ENCODE measurements at places on chromosomes 7 and 10.

DNA sequence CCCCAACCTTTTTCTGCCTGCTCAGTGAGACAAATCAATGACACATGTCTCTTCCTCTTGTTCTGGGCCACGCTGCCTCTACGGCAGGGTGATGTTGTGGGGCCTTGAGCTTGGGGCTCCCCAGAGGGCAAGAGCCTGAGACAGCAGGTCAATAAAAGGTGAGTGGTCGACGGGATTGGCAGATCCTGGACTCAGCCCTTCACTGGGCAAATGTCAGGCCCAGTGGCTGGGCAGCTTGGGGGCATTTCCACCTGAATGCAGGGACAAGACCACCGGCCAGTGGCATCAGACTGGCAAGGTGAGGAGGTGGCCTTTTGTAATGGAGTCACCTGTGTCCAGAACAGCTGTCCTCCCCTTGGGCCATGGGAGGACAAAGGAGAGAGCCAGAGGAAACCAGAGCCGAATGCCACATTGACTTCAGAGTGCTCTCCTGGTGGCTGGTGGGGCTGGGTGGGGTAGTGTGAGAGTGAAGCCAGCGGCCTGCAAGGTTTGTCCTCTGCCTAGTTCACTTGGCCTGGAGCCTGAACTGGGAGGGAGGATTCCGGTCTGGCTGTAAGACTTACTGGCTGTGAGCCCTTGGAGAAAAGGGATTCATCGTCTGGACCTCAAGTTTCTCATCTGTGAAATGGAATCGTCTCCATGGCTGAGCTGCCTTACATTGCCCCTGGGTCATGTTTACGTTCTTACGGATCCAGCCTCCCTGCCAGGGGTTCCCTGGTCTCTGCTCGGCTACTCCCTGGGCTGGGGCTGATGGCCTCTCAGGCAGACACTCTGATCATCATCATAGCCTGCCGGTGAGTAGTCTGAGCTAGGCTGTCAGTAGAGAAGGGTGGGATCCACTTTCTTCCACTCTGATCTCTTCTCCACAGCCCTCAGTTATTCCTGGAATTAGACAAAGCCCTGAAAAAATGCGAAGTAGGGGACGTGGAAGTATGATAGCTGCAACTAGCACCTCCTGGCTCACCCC, 25.4 kb upstream of the CRHR2 start:
- no peak for DNase-seq

DNA sequence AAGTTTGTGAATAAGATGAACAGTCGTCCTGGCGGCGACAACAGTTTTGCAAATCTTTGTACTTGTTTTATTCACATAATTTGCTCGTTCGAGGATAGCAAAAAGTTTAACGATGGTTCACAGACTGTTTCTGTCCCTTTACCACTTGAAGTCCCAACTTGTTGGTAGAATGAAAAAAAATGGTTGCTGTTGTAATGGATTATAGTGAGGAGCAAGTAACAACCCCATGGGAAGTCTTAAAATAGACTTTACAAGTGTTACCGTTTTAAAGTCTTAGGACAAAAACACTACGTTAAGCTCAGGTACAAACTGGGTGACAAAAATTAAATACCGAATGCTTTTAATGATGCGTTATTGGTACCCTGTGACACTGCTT, 589 bp downstream of the LSM8 start:
- DNase-seq, result no peak

GRCh38 chr7:104126411-104126841, 81.4 kb downstream of the ORC5 start:
- DNase-seq, result no peak

GRCh38 chr10:113320987-113321386, 231.9 kb upstream of the HABP2 start:
- no peak for DNase-seq

DNA sequence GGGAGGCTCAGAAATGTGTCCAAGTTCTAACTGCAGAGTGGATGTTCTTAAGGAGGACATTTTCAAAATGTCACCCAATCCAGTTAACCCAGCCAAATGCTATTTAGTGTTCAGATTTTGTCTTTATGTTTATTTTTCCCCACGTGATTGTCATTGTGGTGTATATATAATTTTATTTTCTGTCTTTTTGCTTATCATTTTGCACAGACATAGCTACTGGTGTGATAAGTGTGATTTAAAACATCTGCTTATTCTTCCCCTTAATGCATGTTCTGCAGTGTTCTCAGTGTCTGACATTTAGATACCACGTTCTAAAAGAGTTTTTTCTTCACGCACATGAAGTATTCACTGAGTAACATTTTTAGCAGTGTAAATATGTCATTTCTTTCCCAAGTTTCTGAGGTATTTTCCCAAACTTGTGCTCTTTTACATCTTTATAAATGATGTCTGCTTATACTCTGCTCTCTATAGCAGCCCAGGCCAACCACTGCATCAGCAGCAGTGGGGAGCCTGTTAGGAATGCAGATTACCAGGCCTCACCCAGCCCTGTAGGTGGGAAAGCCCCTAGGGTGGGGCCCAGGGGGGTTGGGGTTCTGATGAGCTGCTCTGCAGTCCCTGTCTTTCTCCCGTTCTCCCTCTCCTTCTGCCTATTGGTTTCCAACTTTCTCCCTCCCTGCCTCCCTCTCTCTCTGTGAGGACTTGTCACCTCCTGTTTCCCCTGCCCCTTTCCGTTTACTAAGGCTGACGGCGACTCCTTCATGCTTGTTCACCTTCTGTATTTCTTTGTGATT, 20.8 kb downstream of the ADCY1 start:
- DNase-seq, result no peak

DNA sequence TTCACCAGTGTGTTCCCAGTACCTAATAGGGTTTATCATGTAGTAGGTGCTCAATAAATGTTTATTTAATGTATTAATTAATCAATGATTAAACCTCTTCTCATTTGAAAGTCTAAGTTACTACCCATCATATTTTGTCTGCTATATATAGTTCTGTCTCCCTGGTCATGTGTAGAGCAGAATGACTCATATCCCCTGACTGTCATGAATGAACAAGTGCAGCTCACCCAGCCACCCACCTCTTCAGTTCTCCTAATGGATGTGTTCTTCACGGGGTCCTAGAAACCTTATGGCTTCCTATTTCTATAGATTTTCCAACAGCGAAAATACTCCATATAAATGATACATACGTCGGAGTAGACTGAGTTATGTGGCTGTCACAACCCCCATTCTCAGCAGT, 64.5 kb downstream of the HIF1AN start:
- no peak for DNase-seq

GRCh38 chr7:110854166-110854565, 236.8 kb upstream of the LRRN3 start:
- DNase-seq, result no peak

DNA sequence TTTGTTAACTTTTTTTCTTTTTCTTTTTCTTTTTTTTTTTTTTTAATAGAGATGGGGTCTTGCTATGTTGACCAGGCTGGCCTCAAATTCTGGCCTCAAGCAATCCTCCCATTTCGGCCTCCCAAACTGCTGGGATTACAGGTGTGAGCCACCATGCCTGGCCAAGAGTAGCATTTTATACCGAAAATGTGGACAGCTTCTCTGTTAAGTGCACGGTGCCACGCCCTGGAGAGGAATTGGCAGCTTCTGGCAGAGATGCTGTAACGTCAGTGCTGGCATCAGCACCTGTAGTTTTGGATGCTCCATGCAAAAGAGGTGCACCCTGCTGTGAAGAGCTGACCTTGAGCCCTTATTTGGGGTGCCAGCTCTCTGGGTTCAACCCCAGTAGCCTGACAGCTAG, 18.2 kb downstream of the IL15RA start:
- DNase-seq, result no peak

DNA sequence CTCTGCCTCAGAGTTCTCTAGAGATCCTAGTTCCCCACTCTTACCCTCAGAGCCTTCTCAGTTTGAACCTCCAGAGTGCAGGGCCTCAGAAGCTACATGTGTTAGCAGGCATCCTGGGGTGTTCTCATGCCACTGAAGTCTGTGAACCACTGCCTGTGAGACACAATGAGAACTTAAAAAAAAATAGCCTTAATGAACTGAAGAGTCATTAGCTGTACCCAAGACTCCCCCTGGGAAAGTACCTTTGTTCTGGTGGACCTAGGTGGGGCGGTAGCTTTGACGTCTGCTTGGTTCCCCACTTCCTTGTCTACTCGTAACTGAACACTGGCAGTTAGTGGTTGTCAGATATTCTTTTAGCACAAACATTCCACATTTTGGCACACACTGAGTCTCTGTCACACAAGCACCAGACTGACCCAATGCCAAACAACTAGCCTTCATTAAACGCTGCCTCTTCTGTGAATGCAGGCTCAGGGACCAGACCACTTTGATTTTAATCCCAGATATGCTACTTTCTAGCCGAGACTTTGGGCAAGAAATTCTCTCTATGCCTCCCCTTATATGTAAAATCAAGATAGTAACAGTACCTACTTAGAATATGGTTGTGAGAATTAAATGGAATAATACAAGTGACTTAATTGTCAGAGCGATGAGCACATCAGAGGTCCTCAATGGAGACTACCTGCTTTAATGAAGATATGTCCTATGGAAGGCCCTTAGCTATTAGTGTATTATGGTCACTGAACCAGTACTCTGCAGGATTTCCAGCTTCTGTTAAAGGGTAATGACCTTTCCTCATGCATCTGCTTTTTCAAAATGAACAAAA, 75.3 kb upstream of the CC2D2B start:
- DNase-seq, result peak; percentile 44

DNA sequence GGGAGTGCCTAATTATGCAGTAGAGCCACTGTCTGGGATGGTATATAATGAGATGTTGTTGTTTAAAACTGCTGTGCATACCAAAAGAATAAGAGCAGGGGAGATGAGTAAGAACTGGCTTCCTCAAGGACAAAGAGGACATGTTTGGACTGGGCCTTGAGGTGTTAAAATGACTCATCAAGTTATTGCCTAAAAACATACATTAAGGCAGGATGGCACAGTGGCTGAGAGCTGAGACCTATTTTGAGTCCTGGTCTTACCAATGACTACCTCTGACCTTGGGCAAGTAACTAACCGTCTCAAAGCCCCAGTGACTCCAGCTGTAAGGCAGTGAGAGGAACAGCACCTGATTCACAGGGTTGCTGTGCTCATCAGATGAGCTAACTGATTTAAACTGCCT, 71.1 kb downstream of the CFAP58 start:
- DNase-seq, result no peak

GRCh38 chr10:89248990-89249389, 2.6 kb downstream of the LIPA start:
- DNase-seq, result no peak

DNA sequence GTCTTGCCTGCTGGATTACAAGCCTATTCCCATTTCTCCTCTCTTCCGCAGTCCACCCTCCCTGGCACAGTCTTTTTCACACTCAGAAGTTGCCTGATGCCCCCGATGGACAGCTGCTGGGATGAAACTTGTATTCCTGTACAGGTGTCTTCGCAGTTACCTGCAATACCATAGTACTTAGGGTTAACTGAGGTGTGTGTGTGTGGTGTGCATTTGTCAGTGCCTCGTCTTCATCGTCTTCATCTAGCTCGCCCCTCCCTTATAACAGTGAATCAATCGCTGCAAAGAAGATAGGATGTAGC, 11.0 kb downstream of the NXPH1 start:
- DNase-seq, result no peak

DNA sequence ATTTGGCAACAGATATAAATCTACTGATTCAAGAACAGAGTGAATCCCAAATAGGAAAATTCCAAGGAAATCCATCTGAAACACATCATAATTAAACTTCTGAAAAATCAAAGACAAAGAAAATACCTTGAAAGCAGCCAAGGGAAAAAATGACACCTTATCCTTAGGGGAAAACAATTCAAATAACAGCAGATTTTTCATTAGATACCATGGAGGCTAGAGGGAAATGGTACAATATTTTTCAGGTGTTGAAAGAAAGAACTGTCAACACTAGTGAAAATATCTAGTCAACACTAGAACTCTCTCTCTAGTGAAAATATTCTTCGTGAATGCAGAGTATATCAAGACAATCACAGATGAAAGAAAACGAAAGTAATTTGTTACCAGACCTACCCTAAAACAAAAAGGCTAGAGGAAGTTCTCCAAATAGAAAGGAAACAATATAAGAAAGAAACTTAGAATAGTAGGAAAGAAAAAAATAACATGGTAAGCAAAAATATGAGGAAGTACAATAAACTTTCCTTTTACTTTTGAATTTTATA, 5.7 kb upstream of the FAM241B start:
- DNase-seq, result no peak

DNA sequence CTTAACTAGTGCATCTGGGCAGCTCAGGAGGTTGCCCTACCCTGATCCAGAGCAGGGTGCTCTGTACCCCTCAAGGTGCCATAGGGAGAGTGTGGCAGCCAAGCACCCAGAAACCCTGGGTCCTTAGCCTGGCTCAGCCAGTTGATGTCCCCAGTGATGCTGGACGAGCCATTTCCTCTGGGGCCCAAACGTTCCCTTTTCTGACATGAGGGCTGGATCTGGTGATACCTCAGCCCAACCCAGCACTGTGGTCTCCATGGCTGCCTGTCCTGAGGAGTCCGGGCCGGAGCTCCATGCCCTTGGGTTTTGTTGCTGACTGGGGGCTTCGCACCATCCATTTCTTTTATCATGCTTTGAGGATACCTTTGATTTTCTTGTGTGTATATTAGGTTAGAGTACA, 87.9 kb upstream of the IKZF1 start:
- DNase-seq, result no peak

DNA sequence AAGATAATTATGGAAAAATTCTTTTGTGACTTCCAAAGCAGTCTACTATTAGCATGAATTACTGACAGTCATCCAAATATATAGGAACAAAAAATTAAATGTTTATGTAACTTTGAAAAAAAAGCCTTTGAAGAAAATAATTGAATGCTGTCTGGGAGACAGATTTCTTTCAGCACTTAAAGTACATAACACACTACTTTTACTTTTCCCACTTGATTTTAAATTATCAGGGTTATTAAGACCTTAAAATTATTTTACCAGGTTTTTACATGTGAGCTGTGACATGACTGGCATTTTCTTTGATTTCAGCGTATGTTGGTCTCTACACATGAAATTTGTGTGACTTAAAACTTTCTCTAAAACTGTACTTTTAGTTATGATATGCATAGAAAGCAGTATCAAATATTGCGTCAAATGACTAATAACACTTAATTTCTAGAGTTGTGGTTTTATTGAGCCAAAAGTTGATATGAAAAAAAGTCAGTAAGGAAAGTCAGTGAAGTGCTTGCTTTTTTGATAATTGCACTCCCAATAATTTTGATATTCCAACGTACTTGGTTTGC, 3.1 kb downstream of the PTEN start:
- no peak for DNase-seq

GRCh38 chr7:89797965-89798598, 356.2 kb upstream of the STEAP1 start:
- no peak for DNase-seq

GRCh38 chr10:97338041-97338440, 3.5 kb upstream of the FRAT2 start:
- no peak for DNase-seq

All from stimulated activated effector memory CD8-positive, alpha-beta T cell treated with anti-CD3 and anti-CD28 coated beads, Interleukin-12 subunit alpha, Interleukin-12 subunit beta, amount 100 ng/mL, for 72 hours (primary cell).